ENCODE measurements at places on chromosomes 16 and 17.

DNA sequence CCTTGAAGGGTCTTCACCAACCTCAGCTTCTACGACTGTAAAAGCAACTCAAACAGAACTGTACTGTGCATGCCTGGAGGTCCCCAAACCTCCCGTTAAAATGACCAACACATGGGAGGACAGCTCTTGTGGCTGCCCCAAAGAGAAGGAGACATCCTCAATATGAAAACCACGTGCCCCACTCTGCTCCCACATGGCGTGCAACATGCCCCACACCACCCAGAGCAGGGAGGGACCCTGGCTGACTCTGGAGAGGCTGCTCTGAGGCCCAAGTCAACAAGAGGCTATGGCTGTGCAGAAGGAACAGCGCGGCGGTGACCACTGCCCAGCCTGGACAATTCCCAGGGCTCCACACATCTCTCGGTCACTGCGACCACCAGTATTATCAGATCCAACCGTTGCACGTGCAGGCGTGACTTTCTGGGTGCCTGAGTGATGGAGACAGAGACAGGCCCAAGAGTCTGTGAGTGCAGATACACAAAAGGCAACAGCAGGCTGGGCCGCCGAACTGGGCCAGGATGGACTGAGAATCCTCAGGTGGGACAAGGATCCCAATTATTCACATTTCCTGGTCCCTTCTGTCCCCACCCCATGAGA lies 1.4 kb downstream of the PLD6 start:
- DNase-seq = no peak

GRCh38 chr17:9108146-9108545 lies 86.8 kb downstream of the NTN1 start:
- DNase-seq = no peak

GRCh38 chr16:89104930-89105571 lies 11.4 kb downstream of the ACSF3 start:
- DNase-seq = peak; percentile 50

DNA sequence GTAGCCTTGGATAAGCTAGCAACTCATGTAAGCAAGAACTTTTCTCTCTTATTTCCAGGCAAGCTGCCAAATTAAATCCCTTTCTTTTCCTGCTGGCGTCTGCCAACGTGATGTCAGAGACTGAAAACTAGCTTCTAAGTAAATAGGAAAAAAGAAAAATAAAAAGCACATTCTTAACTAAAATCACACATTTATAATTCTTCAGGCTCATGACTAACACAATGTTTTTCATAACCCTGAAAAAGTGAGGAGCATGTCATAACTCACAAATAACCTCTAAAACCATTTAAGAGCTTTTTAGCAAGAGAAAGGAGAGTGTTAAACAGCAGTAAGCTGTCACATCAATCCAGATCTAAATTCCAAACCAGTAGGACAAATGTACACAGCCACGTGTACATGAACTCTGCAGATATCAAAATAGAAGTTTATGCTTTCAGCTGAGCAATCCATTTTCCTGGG lies 110.0 kb downstream of the N4BP1 start:
- DNase-seq = no peak

DNA sequence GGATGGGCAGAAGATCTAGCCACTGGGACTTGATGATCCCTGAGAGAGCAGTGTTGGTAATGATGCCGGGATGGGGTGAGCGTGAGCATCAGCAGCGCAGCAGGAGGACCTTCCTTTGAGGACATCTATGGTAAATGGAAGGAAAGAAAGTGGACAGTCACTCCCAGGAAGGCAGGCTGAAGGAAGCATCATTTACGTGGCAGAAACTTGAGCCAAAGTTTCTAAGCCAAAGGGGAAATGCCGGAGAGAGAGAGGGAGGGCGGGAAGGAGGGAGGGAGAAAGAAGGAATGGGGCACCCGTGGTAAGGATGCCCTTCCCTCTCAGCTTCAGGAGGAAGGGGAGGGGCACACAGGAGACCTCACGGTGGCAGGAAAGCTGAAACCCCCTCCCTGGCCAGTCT lies 86.3 kb upstream of the CACNG5 start:
- DNase-seq = no peak

GRCh38 chr17:74631468-74632450 lies 8.2 kb upstream of the CD300E start:
- no peak for DNase-seq

DNA sequence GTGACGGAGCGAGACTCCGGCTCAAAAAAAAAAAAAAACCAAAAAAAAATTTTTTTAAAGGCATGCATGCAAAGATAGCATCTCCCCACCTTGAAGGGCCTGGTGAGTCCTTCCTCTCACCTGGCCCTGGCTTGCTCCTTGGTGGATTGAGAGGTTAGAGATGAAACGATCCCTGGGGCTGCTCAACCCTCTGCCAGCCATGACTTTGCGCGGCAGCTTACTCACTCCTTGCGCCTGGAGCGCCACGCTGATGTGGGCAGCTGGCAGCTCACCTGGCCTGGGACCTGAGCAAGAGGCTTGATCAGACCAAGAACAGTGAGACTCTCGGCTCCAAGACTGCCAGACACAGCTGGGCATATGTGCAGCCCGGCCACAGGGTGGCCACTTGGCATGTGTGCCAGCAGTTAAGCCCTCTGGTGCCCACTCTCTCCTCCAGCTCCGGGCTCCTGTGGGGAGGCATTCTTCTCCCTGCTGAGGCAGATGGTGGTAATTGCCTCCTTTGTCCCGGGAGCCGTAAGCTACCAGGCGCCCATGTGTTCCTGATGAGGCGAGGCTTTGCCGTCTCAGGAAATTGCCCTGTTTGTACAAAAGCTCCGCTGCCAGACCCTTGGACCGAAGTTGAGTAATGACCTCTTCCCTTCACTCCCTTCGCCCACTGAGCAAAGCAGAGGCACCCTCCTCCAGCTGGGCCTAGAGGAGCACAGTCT lies 5.1 kb upstream of the EVPL start:
- DNase-seq = no peak

DNA sequence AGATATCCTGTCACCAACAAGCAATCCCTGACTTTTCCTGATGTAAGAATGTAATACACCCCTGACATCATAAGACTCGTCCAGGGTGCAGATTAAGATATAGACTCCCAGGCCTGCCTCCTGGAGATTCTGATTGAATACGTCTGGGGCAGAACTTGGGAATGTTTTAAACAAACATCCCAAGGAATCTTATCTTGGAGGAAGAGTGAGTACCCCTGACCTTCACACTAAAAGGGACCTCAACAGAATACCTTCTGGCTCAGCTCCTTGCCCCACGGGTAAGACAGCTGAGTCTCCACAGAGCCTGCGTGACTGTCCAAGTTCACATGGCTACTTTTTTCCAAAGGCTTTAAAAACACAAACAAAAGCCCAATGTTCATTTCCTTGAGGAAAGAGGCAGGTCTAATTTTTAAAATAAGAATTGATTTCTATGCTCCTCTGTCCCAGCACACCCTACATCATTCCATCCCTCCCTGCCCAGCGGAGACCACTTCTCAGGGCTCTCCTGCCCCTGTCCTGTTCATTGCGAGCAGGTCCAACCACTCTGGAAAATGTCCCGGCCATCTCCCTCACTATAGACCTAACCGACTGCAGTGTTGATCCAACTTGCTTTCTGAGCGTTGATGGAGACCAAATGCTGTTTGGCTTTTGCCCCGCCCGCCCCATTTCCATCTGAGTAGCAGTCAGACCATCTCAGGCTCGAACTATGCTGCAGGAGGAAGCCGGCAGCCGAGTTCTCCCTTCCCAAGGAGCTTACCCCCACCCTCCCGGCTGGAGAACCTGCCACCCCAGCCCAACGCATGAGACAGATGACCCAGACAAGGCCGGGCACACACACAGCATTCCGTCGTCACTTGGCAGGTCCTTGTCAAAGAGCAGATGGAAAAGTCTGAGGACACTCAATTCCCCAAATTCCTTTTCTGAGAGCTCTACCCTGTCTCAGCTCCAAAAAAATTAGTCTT lies 44.1 kb upstream of the MYH10 start:
- peak; percentile 65 for DNase-seq

- DNase-seq = no peak
These were observed 189.0 kb downstream of the ZFHX3 start for GRCh38 chr16:72858665-72859493.

GRCh38 chr17:13646411-13646810 lies 44.7 kb upstream of the HS3ST3A1 start:
- no peak for DNase-seq

DNA sequence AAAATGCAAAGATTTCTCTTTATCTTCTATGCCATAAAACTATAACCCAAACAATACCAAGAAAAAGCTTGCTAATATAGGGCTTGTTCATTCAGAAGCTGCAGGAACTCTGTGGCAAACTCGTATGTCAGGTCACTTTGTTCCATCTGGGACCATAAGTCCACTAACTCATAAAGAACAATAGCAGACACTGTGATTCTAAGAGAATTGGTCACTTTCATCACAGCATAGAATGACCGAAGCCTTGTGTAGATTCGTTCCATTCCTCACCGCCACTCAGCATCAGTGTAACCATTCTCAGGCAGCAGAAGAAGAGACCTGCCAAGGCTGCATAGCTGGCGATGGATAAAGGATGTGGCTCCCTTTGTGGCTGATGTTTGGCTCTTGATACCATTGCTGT lies 30.3 kb upstream of the VAT1L start:
- DNase-seq = no peak

DNA sequence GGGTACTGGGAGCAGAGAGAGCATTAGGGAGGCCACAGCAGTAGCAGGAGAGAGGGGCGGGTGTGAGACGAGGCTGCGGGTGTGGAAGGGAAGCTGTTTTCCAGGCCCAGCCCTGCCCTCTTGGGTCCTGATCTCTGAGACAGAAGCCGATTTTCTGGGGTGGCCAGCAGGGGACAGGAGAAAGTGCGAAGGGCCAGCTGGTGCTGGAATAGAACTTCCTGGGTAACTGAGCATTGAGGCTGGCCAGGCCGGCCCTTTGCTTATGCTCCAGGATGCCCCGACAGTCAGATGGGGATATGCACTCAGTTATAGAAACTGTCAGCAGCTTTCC lies 804 bp downstream of the BTBD17 start:
- no peak for DNase-seq

DNA sequence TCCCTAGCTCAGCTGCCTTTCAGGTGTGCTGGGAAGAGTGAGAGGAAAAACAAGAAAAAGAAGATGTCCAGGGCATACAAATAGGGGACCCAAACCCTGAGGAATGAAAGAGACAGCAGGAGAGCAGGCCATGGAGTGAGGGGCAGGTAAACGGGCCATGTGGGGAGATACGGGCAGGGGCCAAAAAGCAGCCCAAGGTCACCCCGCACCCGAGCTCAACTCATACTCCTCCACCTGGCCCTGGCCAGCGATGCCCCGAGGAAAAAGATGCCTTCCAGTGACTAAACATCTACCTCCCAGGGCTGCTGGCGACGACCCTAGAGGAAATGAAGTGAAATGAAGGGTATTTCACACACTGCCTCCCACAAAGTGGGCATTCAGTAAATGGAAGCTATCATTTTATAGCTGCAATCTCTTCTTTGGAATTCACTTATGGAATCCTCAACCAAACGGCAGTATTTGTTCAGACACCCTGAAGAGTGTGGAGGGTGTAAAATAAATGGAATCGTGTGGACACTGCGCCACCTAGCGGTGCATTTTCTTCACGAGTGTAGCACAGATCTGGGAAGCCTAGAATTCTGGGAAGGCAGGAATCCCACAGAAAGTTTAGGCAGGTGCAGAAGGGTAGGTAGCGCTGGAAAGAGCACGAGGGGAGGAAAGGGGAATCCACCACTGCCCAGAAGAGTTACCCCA lies 14.9 kb downstream of the ELAC2 start:
- peak; percentile 76 for DNase-seq

- no peak for DNase-seq
These were observed 9.7 kb downstream of the NHERF2 start for GRCh38 chr16:2036200-2036966.

DNA sequence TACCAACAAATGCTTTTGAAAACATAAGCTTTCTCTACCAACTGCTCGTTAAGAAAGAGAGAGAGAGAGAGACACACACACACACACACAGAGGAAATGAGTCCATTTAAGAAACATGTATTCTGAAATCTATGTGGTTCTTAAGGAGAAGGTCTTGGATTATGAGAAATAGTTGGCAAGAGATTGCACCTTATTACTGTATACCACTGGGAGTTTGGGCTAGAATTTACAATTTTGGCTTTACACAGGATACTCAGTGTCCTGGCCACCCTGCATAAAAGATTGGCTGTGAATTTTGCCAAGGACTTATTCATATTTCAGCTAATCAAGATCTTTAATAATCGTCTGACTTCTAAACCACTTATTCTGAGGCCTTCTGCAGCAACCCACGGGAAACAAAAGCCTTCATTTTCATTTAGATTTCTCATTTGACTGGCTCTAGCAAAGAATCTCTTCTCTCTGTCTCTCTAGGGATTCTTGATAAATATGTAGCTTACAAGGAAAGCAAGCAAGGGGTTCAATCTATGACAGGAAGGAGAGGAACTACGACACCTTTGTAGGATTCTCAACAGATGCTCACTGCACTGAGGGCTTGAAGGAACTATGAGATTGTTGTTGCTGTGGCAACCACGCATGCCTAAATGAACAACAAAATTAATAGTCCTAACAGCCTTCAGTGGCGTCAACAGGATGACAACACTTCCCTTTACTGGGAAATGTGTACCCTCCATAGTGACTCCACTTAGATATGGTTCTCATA lies 75.3 kb upstream of the GNAO1 start:
- no peak for DNase-seq

DNA sequence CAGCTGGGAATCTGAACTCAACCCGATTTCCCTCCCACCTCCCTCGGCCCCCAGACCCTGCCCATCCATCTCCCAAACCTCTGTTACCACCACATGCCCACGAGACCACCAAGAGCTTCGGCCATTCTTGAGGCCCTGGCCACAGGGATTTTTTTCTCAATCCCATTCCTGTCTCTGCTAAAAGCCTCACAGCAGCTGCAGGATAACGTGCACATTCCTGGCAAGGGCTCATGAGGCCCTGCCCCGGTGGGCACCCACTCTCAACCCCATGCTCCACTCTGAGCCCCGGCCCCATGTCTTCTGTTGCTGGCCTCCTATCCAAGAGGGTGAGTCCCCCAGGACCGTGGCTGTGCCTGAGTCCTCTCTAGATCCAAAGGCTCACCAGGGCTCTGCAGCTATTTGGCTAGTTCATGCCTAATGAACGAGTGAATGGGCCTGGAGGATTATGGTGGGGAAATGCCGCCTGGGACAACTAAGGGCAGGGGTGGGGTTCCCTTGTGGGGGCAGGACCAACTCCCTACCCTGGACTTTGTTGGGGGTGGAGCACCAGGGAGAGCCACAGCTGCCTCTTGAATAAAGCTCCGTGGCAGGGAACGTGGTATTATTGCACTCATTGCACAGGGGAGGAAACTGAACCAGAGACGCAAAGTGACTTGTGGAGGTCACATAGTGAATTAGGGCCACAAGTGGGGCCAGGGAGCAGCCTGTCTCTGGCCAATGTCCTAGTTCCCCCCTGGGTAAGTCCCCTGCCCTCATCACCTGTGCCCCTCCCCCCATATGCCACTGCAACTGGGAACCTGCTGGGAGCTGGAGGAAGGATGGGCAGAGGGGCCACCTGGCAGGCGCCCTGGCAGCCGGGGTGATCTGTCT lies 113.8 kb upstream of the SMURF2 start:
- no peak for DNase-seq

All from lower lobe of right lung (tissue), 2 donors.